ENCODE measurements at places on chromosomes 7 and 10. TPM values are rescaled to one million over a fixed set of nuclear protein-coding genes. Genes with fewer than 3 reads are reported as not detected.

Gene REEP3
- total RNA-seq = 38.1 TPM

Gene MYO3A
- total RNA-seq = 12.5 TPM

Gene ZNF438
- 4.4 TPM for total RNA-seq

DNA sequence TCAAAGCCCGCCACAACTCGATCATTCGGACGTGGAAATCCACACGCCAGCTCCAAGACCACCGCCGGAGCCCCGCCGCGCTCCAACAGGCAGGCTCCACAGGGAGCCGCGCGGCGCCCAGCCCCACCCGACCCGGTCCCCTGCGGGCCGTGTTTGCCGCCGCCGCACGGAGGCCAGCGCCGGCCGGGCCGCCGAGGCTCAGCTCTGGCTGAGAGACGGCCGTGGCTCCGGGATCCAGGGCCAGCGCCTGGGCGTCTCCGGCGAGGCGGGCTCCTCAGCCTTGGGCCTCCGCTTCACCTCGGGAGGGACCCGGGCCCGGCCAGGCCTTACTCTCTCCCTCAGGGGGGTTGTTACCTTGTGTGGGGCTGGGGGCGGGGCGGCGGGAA, 333 bp downstream of the SMNDC1 start:
- H3K27ac ChIP-seq = peak overlapping the region; percentile 99
- peak overlapping the region; percentile 97 for H3K4me3 ChIP-seq
- peaks cover 35% of the 10 kb centered on the region for H3K4me1 ChIP-seq
- no peak for DNase-seq

- DNase-seq = no peak
- peak overlapping the region; percentile 49 for H3K27ac ChIP-seq
- H3K4me3 ChIP-seq = peak overlapping the region; percentile 1
- H3K4me1 ChIP-seq = peaks cover 28% of the 10 kb centered on the region
- no peaks in the 10 kb centered on the region for H3K36me3 ChIP-seq
- H3K27me3 ChIP-seq = no peaks in the 10 kb centered on the region
These were observed 520 bp downstream of the CPA5 start for GRCh38 chr7:130345136-130345535.

DNA sequence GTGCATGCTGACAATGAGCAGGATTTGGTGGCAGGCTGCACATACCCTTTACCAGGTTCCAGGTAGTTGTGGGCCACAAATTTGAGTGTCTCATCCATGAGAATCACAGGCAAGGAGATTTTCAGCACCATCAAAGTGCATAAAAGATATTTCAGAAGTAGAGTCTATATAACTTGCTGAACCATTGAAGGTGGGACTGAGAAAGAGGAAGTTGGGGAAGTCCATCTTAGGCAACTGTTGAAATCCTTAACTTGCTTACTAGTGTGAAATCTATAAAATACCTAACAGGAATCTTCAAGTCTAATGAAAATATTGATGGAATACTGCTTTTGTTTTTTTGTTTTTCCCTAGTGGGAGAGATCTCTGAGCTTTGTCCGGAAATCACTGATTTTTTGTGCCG, 325.1 kb upstream of the PLXDC2 start:
- no peak overlapping the region for H3K4me3 ChIP-seq
- no peak overlapping the region for H3K27ac ChIP-seq
- no peaks in the 10 kb centered on the region for H3K27me3 ChIP-seq
- DNase-seq = no peak

DNA sequence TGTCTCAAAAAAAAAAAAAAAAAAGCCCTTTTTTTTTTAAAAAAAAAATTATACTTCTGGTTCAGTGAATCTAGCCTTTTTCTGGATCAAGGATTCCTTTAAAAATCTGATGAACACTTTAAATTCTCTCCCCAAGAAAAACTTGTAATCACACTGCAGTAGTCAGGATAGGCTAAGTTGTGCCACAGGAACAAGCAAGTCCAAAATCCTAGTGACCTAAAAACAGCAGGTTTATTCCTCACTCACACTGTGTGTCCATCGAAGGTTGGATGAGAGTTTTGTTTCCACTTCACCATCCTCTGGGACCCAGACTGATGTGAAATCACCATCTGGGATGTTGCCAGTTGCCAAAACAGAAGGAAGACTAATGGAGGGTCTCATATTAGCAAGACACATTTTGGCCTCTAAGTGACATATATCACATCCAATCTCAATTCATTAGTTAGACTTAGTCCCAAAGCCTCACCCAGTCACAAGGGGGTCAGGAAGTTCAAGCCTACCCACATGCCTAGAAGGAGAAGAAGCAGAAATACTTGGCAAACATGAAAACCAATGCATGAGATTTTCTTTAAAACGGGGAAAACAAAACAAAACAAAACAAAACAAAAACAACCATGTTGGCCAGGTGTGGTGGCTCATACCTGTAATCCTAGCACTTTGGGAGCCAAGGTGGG, 32.7 kb downstream of the CYP17A1 start:
- peaks cover 24% of the 10 kb centered on the region for H3K36me3 ChIP-seq
- H3K27ac ChIP-seq = no peak overlapping the region
- H3K4me3 ChIP-seq = no peak overlapping the region
- peaks cover 46% of the 10 kb centered on the region for H3K4me1 ChIP-seq
- no peak for DNase-seq
- H3K27me3 ChIP-seq = no peaks in the 10 kb centered on the region

- no peak for DNase-seq
- H3K27me3 ChIP-seq = peaks cover 96% of the 10 kb centered on the region
- H3K4me1 ChIP-seq = peaks cover 25% of the 10 kb centered on the region
- H3K4me3 ChIP-seq = peak overlapping the region; percentile 39
These were observed 79.9 kb upstream of the EN2 start for GRCh38 chr7:155377838-155378579.

DNA sequence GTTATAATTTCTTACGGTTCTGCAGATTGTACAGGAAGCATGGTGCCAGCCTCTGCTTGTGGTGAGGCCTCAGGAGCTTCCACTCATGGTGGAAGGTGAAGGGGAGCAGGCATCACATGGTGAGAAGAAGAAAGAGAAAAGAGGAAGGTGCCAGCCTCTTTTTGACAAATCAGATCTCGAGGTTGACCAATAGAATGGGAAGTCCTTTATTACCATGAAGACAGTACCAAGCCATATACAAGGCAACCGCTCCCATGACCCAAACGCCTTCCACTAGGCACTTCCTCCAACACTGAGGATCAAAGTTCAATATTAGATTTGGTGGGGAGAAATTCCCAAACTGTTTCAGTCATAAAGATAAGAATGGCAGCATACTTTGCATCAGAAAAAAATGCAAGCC, 502.8 kb downstream of the GLRX3 start:
- no peak overlapping the region for H3K27ac ChIP-seq
- no peak overlapping the region for H3K4me3 ChIP-seq
- no peak for DNase-seq
- peaks cover 15% of the 10 kb centered on the region for H3K4me1 ChIP-seq
- no peaks in the 10 kb centered on the region for H3K36me3 ChIP-seq

- DNase-seq = no peak
- H3K36me3 ChIP-seq = peaks cover 17% of the 10 kb centered on the region
- no peaks in the 10 kb centered on the region for H3K4me1 ChIP-seq
- H3K4me3 ChIP-seq = no peak overlapping the region
- H3K27ac ChIP-seq = no peak overlapping the region
- H3K27me3 ChIP-seq = no peaks in the 10 kb centered on the region
These were observed 104.9 kb downstream of the VPS50 start for GRCh38 chr7:93337052-93337451.

DNA sequence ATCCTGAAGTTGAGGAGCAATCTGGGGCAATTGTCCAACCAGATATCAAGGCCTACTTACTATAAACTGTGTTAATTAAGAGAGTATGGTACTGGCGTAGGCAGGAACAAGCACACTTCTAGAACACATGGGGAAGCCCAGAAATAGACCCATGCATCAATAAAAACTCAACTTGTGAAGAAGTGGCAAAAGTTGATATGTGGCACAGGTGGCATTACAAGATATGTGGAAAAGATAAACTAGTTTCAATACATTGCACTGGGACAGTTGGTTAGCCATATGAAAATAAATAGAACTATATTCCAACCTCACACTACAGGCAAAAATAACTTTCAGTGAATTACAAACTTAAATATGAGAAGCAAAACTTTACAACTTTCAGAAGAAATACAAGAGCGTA, 828.7 kb upstream of the LRRN3 start:
- H3K27ac ChIP-seq = no peak overlapping the region
- no peak overlapping the region for H3K4me3 ChIP-seq
- no peaks in the 10 kb centered on the region for H3K36me3 ChIP-seq
- no peaks in the 10 kb centered on the region for H3K4me1 ChIP-seq
